ENCODE measurements at places on chromosomes 1 and 21.

DNA sequence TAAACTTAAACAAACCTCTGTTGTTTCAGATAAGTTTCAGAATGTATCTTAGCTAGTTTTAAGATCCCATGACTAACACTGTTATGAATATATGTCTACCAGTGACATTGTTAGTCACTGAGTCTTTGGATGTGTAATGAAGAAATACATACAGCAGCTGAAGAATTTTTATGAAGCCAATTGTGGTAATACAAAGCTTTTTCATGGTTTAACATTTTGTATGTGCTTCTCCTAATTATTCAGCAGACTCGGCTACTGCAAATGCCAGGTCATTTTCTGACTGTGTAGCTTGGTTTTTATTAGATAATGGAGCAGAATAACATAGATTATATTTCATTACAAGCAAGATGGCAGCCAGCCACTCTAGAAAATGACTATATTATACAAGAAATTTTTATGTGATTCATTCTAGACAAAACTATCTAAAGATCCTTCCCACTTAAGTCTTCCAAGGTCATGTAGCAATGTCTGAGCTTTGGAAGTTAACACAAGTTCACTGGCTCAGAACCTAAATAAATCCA lies 147.8 kb downstream of the TNFSF18 start:
- DNase-seq = no peak

- no peak for DNase-seq
These were observed 5.7 kb upstream of the COL6A2 start for GRCh38 chr21:46092026-46092764.

DNA sequence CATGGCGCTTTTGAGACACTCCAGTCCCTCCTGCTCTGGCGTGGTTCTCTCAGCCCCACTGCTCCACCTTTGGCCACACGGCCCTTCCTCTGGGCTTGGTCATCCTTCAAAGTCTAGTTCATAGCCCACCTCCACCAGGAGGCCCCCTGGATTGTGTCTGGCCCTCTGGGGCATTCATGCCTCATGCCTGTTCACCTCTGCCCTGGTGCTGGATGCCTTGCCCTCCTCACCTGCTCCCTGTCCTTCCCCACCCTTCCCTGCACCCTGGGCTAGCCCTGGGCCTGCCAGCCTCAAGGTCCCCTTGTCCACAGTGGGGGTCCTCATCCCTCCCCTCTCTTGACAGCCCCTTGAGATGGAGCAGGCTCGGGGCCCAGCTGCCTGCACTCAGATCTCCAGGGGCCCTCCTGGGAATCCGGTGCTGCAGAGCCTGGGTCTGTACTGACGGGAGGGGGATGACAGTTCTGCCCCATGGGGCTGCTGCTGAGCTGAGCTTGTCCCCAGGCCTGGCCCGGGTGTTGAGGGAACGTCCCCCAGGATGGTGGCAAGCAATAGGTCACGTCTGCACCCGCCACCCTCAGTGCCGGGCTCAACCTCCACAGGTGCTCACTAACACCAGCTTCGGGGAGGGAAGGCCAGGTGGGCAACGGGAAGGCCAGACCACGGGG lies 18.4 kb downstream of the PRXL2B start:
- no peak for DNase-seq

DNA sequence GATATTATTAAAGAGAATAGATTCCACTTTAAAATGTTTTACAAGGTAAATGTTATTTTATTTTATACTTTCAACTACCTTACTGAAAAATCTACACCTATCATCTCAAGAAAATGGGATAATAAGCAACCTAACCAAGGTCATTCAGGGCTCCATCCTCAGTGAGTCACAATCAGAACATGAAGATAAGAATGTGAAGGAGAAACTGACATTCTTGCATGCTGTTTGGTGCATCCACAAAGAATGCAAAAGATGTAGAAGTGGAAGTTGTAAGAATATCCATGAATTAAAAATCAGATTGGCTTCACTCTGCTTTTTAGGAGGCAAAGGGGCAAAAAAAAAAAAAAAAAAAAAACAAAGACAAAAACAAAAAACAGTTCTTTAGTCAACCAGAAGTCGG lies 6.5 kb downstream of the WARS2 start:
- DNase-seq = no peak

DNA sequence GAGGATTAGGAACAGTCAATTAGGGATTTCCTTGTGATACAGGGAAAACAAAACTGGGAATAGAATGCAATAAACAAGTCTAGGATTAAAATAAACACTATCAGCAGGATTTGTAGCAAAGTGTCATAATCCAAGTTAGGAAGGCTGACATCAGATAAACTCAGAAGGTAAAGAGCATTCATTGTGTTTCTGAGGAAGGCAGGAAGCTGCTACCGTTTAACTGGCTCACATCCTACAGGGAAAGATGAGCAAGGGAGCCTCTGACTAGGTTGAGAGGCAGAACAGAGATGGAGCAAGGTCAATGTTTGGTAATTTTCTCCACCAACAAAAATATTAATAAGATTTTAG lies 124.7 kb downstream of the POU2F1 start:
- DNase-seq = no peak

GRCh38 chr1:182601416-182601786 lies 2.8 kb downstream of the RGS16 start:
- DNase-seq = peak; percentile 39

DNA sequence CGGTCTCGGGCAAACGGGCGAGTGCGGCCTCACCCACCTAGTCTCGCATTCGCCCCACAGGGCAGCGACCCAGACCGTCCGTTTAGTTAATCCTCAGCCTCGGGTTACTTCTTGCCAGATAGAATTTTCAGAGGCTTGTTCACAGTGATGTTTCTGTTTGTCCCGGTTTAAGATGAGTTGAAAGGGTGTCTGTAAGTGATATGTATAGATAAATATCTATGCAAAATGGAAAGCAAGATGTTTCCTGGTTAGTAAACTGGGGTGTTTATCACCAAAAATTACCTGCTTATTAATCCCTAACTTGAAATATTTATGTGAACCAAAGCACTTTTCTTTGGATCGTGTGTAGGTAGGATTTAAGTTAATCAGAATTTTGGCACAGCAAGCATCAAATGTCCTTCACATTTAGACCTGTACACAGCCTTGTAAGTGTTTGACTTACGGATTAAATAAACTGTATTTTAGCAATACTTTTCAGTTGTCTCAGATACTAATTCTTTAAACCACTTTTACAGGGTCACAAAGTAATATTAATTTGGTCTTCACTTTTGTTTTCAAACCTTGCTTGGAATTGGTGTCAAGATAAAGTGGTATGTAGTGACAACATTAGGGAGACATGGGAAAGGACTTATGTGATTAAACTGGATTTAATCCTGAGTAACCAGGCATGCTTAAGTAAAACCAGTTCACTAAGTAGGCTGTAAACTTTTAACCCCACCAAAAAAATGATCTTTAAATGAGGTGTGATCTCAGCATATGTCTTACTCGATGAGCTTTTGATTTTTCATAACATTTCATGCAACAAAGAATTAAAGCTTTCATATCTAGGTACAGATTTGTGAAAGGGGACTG lies 914 bp downstream of the ZNF326 start:
- DNase-seq = no peak

Data from stimulated activated CD8-positive, alpha-beta memory T cell treated with anti-CD3 and anti-CD28 coated beads, Interleukin-15, amount 100 ng/mL, for 1 hour (primary cell).